Upper lobe of left lung (tissue), 6 donors: ENCODE measurements at places on chromosomes 2 and 18. TPM values are rescaled to one million over a fixed set of nuclear protein-coding genes. Genes with fewer than 3 reads are reported as not detected.

DNA sequence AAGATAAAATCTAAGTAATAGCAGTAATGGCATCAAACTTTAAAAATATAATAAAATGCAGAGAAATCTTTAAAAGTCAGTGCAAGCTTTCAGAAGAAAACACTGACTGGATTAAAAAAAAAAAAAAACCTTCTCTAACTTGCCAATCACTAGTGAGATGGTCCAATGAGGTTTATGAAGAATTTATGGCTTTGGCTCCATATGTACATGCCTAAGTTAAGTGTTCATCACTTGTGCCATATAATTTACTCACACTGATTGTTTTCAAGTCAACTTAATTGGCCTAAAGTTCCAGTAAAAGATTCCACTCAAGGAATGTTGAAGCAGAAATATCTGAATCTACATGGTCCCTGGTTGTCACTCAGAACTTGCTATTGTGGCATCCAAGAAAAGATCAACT is 40.7 kb upstream of the RAB27B start:
- no peak overlapping the region for H3K27ac ChIP-seq
- H3K4me3 ChIP-seq, result no peak overlapping the region
- no peak for DNase-seq

DNA sequence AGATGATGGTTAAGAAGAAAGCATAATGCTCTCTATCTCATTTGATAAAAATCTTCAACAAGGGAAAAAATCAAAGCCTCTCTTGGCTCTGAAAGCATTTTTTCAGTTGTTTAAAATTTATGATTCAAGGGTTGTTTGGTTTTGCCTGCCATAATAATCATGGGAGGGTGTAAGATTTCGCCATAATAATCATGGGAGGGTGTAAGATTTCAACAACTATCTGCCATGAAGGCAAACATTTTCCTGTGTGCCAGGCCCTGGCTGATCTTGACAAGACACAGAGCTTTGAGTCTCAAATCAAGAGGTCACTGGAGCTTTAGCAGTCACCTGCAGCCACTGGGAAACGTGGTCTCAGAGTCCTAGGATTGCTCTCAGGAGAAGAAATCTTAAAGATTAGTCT is 175.1 kb upstream of the PIEZO2 start:
- no peaks in the 10 kb centered on the region for H3K27me3 ChIP-seq
- no peak for DNase-seq
- no peaks in the 10 kb centered on the region for H3K4me1 ChIP-seq
- no peaks in the 10 kb centered on the region for H3K36me3 ChIP-seq
- no peak overlapping the region for H3K4me3 ChIP-seq

HIBCH gene
- 17.9 TPM for total RNA-seq

DNA sequence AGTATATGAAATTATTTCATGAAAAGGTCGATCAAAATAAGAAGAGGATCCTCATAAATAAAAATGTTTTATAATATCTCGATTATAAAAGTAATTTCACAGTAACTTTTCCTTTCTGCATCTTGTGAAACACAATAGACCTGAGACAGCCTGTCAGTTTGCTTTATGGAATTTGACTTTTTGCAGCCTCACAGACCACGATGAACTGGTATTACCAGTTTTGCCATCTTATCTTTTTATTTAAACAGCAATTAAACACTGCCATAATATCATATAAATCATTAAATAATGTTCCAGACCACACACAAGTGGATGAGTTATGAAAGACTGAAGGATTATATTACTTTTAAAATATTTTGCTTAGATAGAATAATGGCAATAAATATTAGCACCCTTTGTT is 10.7 kb upstream of the GALNT3 start:
- DNase-seq, result no peak
- no peak overlapping the region for H3K27ac ChIP-seq
- H3K36me3 ChIP-seq, result no peaks in the 10 kb centered on the region
- H3K4me3 ChIP-seq, result no peak overlapping the region
- H3K4me1 ChIP-seq, result no peaks in the 10 kb centered on the region
- H3K27me3 ChIP-seq, result no peaks in the 10 kb centered on the region

DNA sequence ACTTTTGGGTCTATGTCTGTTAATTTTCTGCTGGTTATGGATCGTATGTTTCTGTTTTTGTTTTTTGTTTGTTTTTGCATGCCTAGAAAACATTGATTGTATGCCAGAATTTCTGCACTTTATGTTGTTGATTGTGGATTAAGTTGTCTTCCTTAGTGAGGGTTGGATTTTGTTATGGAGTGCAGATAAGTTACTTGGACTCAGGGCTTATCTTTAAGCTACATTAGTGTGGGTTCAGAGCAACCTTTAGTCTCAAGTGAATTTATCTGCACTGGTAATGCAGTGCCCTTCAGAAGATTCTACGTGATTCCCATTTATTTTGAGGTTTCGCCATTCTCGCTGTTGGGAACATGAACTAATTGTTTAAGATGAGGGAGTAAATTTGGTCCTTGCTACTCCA is 32.9 kb downstream of the UBR3 start:
- peaks cover 5% of the 10 kb centered on the region for H3K4me1 ChIP-seq
- H3K4me3 ChIP-seq, result no peak overlapping the region
- no peak for DNase-seq

DNA sequence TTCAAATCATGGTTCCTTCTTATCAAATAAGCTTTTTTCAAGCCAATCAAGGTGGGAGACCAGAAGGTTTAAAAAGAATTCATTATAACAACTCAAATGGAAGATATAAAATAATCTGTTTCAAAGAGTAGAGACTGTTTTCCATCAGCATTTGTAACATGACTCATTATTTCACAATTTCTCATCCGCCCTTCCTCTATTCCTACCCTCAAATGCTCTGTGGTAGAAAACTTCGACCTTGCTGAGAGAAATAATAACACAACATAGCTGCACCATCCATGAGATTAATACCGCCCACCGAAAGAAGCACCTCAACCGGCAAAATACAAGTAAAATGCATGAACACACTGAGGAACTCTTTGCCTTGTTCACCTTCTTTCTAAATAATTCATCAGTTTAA is 2039.2 kb upstream of the CELF4 start:
- H3K36me3 ChIP-seq, result no peaks in the 10 kb centered on the region
- no peak for DNase-seq
- no peaks in the 10 kb centered on the region for H3K4me1 ChIP-seq
- no peak overlapping the region for H3K4me3 ChIP-seq
- H3K27ac ChIP-seq, result no peak overlapping the region

DNA sequence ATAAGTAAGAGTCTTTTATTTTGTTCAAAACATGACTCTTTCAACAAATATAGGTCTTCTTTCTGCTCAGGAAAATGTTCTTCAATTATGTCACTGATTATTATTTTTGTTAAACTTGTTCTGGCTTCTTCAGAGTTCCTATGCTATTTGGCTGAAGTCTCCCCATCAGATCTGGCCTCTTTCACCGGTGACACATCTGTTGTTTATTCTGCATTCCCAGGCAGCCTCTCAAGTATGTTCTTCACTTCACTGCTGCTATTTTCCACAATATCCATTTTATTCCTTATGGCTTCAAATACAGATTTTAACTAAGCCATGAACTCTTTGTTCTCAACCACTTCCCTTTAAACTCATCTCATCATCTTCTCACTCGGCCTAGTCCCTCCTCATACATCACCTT is 45.7 kb downstream of the HDAC4 start:
- H3K36me3 ChIP-seq, result peaks cover 6% of the 10 kb centered on the region
- no peak overlapping the region for H3K4me3 ChIP-seq
- no peaks in the 10 kb centered on the region for H3K4me1 ChIP-seq
- no peaks in the 10 kb centered on the region for H3K27me3 ChIP-seq
- no peak for DNase-seq
- H3K27ac ChIP-seq, result no peak overlapping the region

GRCh38 chr2:49271060-49271606 is 116.8 kb upstream of the FSHR start:
- no peak overlapping the region for H3K4me3 ChIP-seq

- H3K27me3 ChIP-seq, result no peaks in the 10 kb centered on the region
- no peaks in the 10 kb centered on the region for H3K36me3 ChIP-seq
- H3K27ac ChIP-seq, result no peak overlapping the region
- no peak overlapping the region for H3K4me3 ChIP-seq
- H3K4me1 ChIP-seq, result no peaks in the 10 kb centered on the region
Measured at GRCh38 chr2:176935543-176936102, 277.0 kb upstream of the HNRNPA3 start.

DNA sequence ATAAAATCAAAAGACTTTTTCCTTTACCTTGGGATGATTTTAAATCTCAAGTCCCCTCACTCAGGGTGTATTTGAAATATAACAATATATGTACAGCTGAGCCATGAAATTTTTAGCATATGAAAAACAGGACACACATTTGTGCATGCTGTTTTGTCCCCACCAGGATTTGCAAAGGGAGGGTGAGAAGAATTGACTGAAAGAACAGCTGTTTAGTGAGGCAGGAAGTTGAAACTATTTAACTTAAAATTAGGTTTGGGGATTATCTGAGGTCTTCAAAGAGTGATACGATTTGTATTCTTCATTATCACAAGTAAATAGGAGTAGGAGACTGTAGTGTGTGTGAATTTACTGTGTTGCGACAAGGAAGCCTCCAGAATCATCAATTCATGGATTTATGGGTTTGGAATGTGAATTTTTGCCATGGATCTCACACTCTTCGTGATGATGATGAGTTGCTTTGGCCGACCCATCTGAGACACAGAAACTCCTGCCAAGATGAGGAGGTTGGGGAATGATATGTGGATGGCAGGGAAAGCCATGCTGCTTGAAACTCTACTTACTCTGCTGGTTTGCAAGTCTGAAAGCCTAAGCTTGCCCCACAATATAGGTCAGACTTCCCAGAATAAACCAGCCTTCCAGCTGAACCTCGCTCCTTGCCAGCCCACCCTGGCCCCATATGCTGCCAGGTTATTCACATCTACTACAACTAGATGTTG is 31.0 kb upstream of the SPATS2L start:
- H3K27me3 ChIP-seq, result no peaks in the 10 kb centered on the region
- H3K36me3 ChIP-seq, result no peaks in the 10 kb centered on the region
- no peak overlapping the region for H3K4me3 ChIP-seq
- no peak for DNase-seq
- no peak overlapping the region for H3K27ac ChIP-seq
- no peaks in the 10 kb centered on the region for H3K4me1 ChIP-seq

DNA sequence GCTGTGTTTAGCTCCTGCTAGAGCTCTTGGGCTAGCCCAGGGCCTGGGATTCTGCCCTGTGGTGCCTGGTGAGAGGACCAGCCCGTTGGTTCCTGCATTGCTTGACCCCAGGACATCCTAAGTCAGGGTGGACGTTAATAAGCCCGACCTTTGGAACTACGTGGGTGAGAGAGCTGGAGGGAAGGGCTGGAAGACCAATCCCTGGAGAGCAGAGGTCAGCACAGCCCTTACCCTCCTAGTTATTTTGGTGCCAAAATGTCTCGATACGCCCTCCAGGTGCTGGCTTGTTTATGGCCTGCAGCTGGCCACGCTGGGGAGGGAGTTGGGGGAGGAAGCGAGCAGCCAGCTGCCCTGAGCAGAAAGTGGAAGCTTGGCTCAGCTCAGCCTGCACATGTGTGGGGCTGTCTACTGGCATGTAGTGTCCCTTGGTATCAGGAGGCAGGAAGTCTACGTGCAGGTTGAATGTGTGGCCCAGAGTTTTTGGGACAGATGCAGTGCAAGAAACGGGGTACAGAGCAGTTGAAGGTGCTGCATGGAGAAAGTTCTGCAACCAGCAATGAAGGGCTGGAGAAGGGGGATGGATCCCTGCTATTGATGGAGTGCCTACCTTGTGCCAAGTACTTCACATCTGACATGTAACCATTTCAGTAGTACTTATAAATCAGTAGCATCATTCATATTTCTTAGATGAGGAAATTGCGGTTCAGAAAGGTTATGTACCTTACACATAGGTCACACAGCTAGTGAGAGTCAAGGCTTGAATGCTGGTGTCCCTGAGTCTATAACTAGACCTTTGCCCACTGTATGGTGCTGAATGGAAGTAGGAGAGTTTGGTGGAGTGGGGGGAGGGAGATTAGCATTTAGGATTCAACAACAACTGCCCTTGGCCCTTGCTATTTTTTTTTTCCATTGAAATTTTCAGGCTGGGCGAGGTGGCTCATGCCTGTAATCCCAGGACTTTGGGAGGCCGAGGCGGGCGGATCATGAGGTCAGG is 5.0 kb upstream of the DGKD start:
- no peak for DNase-seq
- no peaks in the 10 kb centered on the region for H3K27me3 ChIP-seq
- H3K4me1 ChIP-seq, result peaks cover 20% of the 10 kb centered on the region
- no peaks in the 10 kb centered on the region for H3K36me3 ChIP-seq

GCKR gene
- not detected for total RNA-seq

- H3K27me3 ChIP-seq, result no peaks in the 10 kb centered on the region
- DNase-seq, result no peak
- no peak overlapping the region for H3K27ac ChIP-seq
- no peaks in the 10 kb centered on the region for H3K36me3 ChIP-seq
- H3K4me3 ChIP-seq, result no peak overlapping the region
Measured at GRCh38 chr2:237456200-237456843, 30.7 kb upstream of the MLPH start.

GRCh38 chr2:228652366-228652765 is 470.9 kb upstream of the SPHKAP start:
- H3K27ac ChIP-seq, result no peak overlapping the region
- H3K36me3 ChIP-seq, result no peaks in the 10 kb centered on the region
- no peak overlapping the region for H3K4me3 ChIP-seq
- no peaks in the 10 kb centered on the region for H3K4me1 ChIP-seq
- no peaks in the 10 kb centered on the region for H3K27me3 ChIP-seq
- DNase-seq, result no peak

DNA sequence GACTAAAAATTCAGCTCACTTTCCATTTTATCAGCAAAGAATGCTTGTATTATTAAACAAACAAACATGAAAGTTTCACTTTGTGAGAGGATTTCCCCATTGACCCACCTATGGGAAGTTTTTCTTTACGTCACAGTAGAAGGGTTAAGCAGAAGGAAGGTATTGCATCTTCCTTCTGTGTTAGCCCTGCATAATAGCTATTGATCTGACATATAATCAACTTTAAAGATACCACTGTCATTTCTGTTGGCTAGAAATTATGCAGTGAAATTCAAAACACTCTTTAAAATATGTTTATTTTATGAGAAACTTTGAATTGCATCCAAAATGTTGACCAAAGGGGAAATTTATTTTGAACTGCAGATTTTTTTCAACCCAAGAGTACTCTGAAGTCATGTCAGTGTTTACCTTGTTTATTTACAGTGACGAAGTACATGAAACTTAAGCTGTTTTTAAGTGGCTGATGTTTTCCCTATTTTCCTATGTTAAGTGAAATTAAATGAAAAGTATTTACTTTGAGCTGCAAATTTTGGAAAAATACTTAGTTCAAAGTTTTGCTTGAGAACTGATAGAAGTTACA is 566.4 kb downstream of the ZEB2 start:
- no peak for DNase-seq
- H3K4me3 ChIP-seq, result no peak overlapping the region
- no peaks in the 10 kb centered on the region for H3K36me3 ChIP-seq

- DNase-seq, result no peak
- H3K27ac ChIP-seq, result no peak overlapping the region
- no peak overlapping the region for H3K4me3 ChIP-seq
Measured at GRCh38 chr2:27312152-27312551, 3.9 kb upstream of the UCN start.

GRCh38 chr2:37456479-37456878 is 112.0 kb downstream of the QPCT start:
- H3K27ac ChIP-seq, result no peak overlapping the region
- H3K4me1 ChIP-seq, result peaks cover 27% of the 10 kb centered on the region
- no peak overlapping the region for H3K4me3 ChIP-seq
- no peaks in the 10 kb centered on the region for H3K27me3 ChIP-seq
